Central memory CD8-positive, alpha-beta T cell (primary cell): ENCODE measurements at places on chromosomes 2 and 18.

DNA sequence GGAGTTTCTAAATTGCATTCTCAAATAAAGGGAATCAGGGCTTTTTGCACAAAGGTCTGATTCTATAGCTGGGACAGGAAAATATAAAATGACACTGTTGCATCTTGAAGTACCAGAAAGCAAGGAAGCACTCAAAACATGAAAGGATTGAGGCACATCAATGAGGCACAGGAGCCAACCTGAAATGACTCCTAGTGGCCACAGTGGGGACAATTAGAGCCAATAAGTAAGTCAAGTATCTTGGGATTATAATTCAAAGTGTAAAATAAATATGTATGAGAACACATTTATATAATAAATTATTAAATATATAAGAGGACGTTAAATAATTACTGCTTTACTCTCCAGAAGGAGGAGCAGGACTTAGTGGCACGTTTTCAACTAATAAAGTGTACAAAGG lies 1259.5 kb upstream of the CDH2 start:
- H3K36me3 ChIP-seq: peaks cover 2% of the 10 kb centered on the region
- H3K4me3 ChIP-seq: no peak overlapping the region
- H3K27ac ChIP-seq: no peak overlapping the region
- H3K27me3 ChIP-seq: no peaks in the 10 kb centered on the region

GRCh38 chr2:149487189-149487588 lies 100.4 kb downstream of the MMADHC start:
- no peak for DNase-seq
- H3K36me3 ChIP-seq: no peaks in the 10 kb centered on the region
- H3K4me3 ChIP-seq: no peak overlapping the region
- H3K27me3 ChIP-seq: peaks cover 11% of the 10 kb centered on the region
- no peak overlapping the region for H3K27ac ChIP-seq

- peaks cover 6% of the 10 kb centered on the region for H3K4me1 ChIP-seq
- no peak for DNase-seq
- H3K27ac ChIP-seq: no peak overlapping the region
- H3K27me3 ChIP-seq: no peaks in the 10 kb centered on the region
- H3K36me3 ChIP-seq: peaks cover 5% of the 10 kb centered on the region
Observed at GRCh38 chr2:134457765-134458472, 204.0 kb downstream of the MGAT5 start.

GRCh38 chr2:176128172-176128981 lies 1.1 kb upstream of the HOXD8 start:
- peaks cover 34% of the 10 kb centered on the region for H3K36me3 ChIP-seq
- H3K4me1 ChIP-seq: peaks cover 31% of the 10 kb centered on the region
- peak overlapping the region; percentile 54 for H3K4me3 ChIP-seq

GRCh38 chr2:149296031-149296430 lies 34.4 kb upstream of the LYPD6 start:
- no peak overlapping the region for H3K4me3 ChIP-seq
- peaks cover 7% of the 10 kb centered on the region for H3K27me3 ChIP-seq
- no peaks in the 10 kb centered on the region for H3K36me3 ChIP-seq

DNA sequence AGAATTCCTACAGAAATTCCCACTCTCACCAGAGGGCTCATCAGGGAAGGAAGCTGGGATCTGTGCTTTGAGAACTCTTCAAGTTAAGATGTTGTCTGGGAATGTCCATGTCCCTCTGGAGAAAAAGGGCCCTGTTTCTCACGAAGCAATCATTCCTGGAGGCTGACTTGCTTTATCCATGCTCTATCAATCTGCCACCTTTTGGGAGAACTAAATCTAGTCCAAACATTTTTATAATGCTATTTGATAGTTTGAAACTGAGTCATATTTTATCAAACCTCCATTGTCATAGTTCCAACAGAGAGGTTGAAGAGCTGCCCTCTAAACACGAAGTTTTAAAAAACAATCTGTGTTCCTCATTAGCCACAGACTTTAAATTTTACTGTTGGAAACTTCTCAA lies 219.2 kb downstream of the MTX2 start:
- H3K4me1 ChIP-seq: peaks cover 12% of the 10 kb centered on the region
- H3K4me3 ChIP-seq: no peak overlapping the region
- H3K27ac ChIP-seq: no peak overlapping the region
- no peak for DNase-seq

- H3K27ac ChIP-seq: no peak overlapping the region
- DNase-seq: no peak
- H3K4me3 ChIP-seq: no peak overlapping the region
- no peaks in the 10 kb centered on the region for H3K4me1 ChIP-seq
- peaks cover 38% of the 10 kb centered on the region for H3K27me3 ChIP-seq
- H3K36me3 ChIP-seq: peaks cover 2% of the 10 kb centered on the region
Observed at GRCh38 chr2:20538308-20539132, 91.6 kb downstream of the RHOB start.

GRCh38 chr2:51028829-51029228 lies 3.1 kb downstream of the NRXN1 start:
- DNase-seq: no peak
- H3K36me3 ChIP-seq: no peaks in the 10 kb centered on the region
- no peaks in the 10 kb centered on the region for H3K4me1 ChIP-seq
- H3K4me3 ChIP-seq: no peak overlapping the region

- H3K36me3 ChIP-seq: peaks cover 2% of the 10 kb centered on the region
- no peak for DNase-seq
- no peak overlapping the region for H3K27ac ChIP-seq
- no peaks in the 10 kb centered on the region for H3K4me1 ChIP-seq
Observed at GRCh38 chr2:10204326-10205161, 82.0 kb downstream of the RRM2 start.

GRCh38 chr18:59456657-59457056 lies 97.6 kb upstream of the LMAN1 start:
- H3K27ac ChIP-seq: no peak overlapping the region
- no peak overlapping the region for H3K4me3 ChIP-seq
- no peaks in the 10 kb centered on the region for H3K36me3 ChIP-seq
- H3K4me1 ChIP-seq: no peaks in the 10 kb centered on the region
- H3K27me3 ChIP-seq: peaks cover 34% of the 10 kb centered on the region

DNA sequence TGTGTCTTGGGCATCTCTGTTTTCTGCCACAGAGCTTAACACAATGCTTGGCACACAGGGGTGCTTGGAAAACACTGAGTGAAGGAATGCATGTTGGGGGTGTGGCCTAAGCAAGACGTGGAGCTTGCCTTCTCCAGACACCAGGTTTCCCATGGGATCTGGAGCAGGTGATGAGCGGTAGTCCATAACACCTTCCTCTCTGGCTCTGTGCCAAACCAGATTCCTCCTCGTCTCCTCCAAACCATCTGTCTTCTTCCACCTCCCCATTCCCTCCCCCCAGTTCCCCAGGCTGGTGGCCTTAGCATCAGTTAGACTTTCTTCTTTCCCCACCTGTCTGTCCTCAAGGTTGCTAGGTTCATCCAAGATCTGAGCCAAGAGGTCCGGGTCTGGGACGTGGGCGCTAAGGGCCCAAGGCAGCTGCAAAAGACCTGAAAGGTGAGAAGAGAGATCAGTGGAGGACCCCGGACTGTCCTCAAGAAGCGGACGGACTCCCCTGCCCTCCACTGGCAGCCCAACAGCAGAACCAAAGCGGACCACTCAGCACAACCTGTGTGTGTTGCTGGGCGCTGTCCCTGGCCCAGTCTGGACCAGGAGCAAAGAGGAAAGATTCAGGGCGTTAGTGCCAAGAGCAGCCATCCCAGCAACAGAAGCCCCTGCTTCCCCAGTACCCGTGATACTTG lies 1.2 kb upstream of the ITM2C start:
- H3K27me3 ChIP-seq: peaks cover 26% of the 10 kb centered on the region
- H3K4me1 ChIP-seq: peaks cover 50% of the 10 kb centered on the region
- peak overlapping the region; percentile 81 for H3K4me3 ChIP-seq
- peak overlapping the region; percentile 91 for H3K27ac ChIP-seq
- peaks cover 6% of the 10 kb centered on the region for H3K36me3 ChIP-seq

DNA sequence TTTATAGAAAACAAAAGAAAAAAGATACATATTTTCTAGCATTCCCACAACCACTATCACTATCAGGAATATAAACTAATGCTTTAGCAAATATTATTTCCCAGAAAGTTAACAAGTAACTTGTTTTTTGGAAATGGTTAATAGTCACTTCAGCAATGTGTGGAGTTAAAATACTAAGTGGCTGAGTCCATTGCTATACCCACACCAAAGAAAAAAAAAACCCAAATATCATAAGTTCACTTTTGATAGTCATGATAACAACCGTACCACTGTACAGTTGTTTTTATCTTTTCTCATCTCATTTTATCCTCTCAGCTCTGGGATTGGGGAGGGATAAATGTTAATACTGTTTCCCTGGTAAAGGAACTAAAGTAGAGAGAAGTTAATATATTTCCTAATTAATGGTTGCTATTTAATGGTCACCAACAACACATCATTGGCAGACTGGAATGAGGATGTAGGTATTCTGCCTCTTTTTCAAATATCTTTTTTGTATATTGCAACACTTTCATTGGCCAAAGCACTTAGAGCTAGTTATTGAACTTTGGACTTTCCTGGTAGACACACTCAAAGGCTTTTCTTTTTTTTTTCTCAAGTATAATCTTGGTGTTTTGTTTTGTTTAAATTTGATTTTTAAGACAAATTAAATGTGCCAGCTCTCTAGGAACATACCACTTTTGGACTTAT lies 18.4 kb upstream of the KANSL1L start:
- no peaks in the 10 kb centered on the region for H3K4me1 ChIP-seq
- no peak for DNase-seq
- peaks cover 2% of the 10 kb centered on the region for H3K36me3 ChIP-seq
- H3K4me3 ChIP-seq: no peak overlapping the region

GRCh38 chr2:187956906-187957534 lies 334.7 kb upstream of the GULP1 start:
- H3K4me3 ChIP-seq: no peak overlapping the region
- no peaks in the 10 kb centered on the region for H3K4me1 ChIP-seq
- no peak for DNase-seq
- H3K27me3 ChIP-seq: no peaks in the 10 kb centered on the region
- no peak overlapping the region for H3K27ac ChIP-seq
- peaks cover 2% of the 10 kb centered on the region for H3K36me3 ChIP-seq

DNA sequence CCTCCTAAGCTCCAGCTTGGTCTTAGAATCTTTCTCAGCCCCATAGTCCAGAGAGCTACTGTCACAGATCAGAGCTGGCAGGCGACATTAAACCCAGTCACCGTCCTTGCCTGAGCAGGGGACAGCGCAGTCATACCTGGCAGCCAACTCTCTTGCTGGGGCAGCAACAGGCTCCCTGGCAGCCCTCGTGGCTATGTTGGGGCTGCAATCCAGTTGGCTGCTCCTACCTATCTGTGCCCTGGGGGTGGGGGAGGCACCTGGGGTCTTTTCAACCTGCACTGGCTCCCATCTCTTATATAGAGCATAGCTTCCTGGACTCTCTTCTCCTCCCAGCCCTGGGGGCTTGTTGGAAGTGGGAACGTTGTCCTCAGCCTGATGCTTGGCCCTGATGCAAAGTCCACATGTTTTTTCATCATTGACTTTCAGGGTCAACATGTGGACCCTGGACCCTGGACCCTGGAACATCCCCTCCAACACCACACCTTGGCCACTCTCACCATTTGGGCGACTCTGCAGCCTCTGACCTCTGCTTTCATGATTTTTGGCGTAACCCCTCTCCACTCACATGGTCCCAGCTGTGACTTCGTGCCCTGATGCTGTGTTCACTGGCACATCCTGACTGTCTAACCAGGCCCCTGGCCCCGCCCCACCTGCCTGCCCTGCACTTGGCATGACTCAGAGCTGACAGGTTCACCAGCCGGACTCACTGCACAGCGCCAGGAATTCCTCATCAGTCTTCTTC lies 45.6 kb downstream of the ATOH8 start:
- H3K27ac ChIP-seq: no peak overlapping the region
- no peak overlapping the region for H3K4me3 ChIP-seq
- DNase-seq: no peak
- H3K36me3 ChIP-seq: no peaks in the 10 kb centered on the region
- peaks cover 65% of the 10 kb centered on the region for H3K27me3 ChIP-seq
- H3K4me1 ChIP-seq: peaks cover 11% of the 10 kb centered on the region

- H3K27ac ChIP-seq: no peak overlapping the region
- no peak for DNase-seq
- peaks cover 73% of the 10 kb centered on the region for H3K27me3 ChIP-seq
- H3K4me1 ChIP-seq: no peaks in the 10 kb centered on the region
Observed at GRCh38 chr2:209772290-209772685, 656 bp downstream of the UNC80 start.

DNA sequence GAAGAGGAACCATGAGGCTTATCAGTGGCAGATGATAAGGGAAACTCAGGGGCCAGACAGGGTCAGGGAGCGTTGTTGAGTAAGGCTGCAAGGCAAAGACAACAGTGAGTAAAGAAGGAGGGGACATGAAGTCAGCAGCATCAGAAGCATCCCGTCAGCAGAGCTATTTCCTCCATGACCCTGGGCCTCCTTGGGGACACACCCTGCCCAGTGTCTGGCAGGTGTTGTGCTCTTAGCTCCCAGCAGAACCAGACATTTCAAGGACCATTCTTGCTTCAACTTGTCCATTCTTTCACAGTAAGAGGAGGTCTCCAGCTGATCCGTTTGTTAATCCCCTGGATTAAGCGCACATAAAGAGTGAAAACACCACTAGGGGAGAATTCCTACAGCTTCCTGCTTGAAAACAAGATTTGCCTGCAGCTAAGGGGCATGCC lies 88.7 kb upstream of the MEIS1 start:
- H3K4me1 ChIP-seq: no peaks in the 10 kb centered on the region
- H3K27me3 ChIP-seq: no peaks in the 10 kb centered on the region
- no peak overlapping the region for H3K27ac ChIP-seq

DNA sequence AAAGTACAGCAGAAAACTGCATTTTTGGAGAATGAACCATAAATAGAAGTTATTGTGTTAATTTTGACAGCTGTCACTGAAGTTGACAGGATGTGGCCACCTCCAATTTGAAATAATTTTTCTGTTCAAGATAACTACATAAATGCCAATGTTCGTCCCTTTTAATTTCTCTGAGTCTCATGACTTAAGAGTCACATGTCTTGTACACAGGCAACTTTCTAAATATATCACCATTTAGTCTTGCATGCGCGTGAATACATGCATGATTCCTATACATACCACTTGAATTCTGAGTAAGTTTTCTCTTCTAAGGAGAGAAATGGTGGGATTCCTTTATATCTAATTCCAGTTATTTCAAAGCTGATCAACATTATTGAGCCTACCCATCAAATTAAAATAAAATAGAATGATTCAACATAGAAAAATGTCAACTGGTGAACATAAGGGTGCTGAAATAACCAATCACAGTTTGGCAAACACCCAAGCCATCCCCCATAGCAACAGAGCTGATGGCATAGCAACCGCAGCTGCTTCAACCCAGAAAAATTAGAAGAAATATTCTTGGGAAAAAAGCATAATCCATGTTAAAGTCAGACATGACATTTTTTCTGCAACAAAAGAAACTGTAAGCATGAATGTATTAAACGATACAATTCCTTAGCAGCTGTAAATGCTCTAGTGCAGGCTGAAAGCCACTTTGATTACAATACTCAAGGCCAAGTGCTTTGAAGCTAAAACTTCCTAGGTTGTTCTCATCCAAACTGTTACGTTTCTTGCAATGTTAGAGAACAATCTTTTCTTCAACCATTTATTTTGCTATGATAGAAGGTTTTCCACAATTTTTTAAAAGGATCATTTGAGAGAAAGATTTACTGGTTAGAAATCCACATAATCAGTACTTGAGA lies 282.7 kb downstream of the DLGAP1 start:
- no peak overlapping the region for H3K4me3 ChIP-seq
- H3K27ac ChIP-seq: no peak overlapping the region
- H3K36me3 ChIP-seq: no peaks in the 10 kb centered on the region

- peaks cover 7% of the 10 kb centered on the region for H3K4me1 ChIP-seq
- peak overlapping the region; percentile 60 for H3K27ac ChIP-seq
- no peaks in the 10 kb centered on the region for H3K27me3 ChIP-seq
- no peak overlapping the region for H3K4me3 ChIP-seq
- peaks cover 12% of the 10 kb centered on the region for H3K36me3 ChIP-seq
- DNase-seq: no peak
Observed at GRCh38 chr2:201208563-201209252, 25.8 kb downstream of the CASP10 start.
